Aorta (tissue), 5 donors: ENCODE measurements at places on chromosomes 12 and 14. TPM values are rescaled to one million over a fixed set of nuclear protein-coding genes. Genes with fewer than 3 reads are reported as not detected.

Gene RHEBL1
- 1.1 TPM for total RNA-seq

Gene TTC5
- 15.4 TPM for total RNA-seq

GRCh38 chr14:42192738-42193653, 586.3 kb downstream of the LRFN5 start:
- no peaks in the 10 kb centered on the region for H3K27me3 ChIP-seq
- no peaks in the 10 kb centered on the region for H3K36me3 ChIP-seq
- no peaks in the 10 kb centered on the region for H3K4me1 ChIP-seq
- H3K4me3 ChIP-seq: no peak overlapping the region

- no peak overlapping the region for H3K4me3 ChIP-seq
- H3K36me3 ChIP-seq: no peaks in the 10 kb centered on the region
- DNase-seq: no peak
- no peaks in the 10 kb centered on the region for H3K4me1 ChIP-seq
- H3K27ac ChIP-seq: peak overlapping the region; percentile 38
Observed at GRCh38 chr12:93895089-93895445, 217.9 kb downstream of the CRADD start.

GRCh38 chr14:71734076-71734475, 198.2 kb upstream of the RGS6 start:
- peaks cover 1% of the 10 kb centered on the region for H3K36me3 ChIP-seq
- H3K4me1 ChIP-seq: no peaks in the 10 kb centered on the region
- no peak overlapping the region for H3K4me3 ChIP-seq
